ENCODE measurements at places on chromosomes 13 and 19.

GRCh38 chr13:58994777-58995176 lies 1169.0 kb downstream of the DIAPH3 start:
- DNase-seq, result no peak

- no peak for DNase-seq
These were observed 622 bp downstream of the RASA3 start for GRCh38 chr13:114131583-114132418.

GRCh38 chr13:97284558-97284957 lies 62.4 kb downstream of the MBNL2 start:
- DNase-seq, result no peak

- DNase-seq, result no peak
These were observed 19.2 kb downstream of the SIGLEC8 start for GRCh38 chr19:51439021-51439465.

DNA sequence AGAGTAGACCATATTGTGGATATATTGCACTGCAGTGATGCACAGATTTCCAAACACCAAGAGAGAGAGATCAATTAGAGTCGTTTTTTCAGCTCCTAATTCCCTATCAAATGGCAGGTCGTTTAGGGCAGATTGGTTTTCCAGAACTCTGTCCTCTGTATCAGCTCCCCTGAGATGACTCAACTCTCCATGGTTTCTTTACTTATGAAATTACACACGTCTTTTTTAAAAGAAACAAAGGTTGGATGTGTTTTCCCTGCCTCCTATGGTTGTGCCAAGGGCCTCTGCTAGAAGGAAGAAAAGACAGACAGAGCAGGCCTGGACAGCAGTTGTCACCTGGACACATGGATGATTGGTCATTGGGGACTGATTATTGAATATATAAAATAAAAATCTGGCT lies 478.1 kb upstream of the NBEA start:
- DNase-seq, result no peak

GRCh38 chr13:48750588-48751383 lies 97.1 kb downstream of the CYSLTR2 start:
- no peak for DNase-seq

GRCh38 chr19:48351341-48351752 lies 12.4 kb downstream of the TMEM143 start:
- DNase-seq, result no peak

DNA sequence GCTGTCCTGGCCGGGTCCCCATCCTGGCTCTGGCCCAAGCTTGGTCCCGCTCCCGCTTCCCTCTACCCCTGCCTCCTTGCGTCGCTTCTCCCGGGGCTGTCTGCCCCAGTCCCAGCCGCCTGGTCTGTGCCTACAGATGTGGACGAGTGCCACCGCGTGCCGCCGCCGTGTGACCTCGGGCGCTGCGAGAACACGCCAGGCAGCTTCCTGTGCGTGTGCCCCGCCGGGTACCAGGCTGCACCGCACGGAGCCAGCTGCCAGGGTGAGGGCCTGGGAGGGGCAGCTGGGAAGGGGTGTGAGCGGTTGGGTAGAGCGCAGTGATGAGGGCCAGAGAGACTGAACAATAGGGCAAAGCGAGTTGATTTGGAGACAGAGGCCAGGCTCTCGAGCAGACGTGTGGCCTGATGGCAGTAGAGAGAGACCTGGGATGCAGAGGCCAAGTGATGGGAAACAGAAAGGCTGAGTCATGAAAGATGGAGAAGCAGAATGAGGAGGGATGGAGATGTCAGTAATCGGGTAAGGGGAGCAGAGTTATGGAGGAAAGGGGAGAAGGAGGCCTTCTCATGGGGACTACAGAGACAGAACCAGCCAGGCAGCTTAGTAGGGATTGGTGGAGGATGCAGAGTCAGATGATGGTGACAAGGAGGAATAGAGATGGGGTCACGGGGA lies 9.4 kb downstream of the LTBP4 start:
- no peak for DNase-seq

- DNase-seq, result no peak
These were observed 10.6 kb upstream of the ADGRE1 start for GRCh38 chr19:6876748-6877147.

DNA sequence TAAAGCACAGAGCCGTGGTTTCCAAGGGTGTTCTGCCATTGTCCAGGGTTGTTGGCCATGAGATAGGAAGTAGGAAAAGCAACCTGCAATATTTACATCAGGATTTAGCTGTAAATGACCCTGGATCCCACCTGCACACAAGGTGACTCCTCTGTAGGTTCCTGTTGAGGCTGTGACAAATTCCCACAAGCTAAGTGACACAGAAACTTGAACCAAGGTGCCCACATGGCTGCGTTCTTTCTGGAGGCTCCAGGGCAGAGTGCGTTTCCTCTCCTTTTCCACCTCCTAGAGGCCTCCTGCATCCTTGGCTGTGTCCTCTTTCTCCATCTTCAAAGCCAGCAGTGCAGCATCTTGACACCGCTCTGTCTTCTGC lies 11.9 kb downstream of the CEACAM21 start:
- no peak for DNase-seq

DNA sequence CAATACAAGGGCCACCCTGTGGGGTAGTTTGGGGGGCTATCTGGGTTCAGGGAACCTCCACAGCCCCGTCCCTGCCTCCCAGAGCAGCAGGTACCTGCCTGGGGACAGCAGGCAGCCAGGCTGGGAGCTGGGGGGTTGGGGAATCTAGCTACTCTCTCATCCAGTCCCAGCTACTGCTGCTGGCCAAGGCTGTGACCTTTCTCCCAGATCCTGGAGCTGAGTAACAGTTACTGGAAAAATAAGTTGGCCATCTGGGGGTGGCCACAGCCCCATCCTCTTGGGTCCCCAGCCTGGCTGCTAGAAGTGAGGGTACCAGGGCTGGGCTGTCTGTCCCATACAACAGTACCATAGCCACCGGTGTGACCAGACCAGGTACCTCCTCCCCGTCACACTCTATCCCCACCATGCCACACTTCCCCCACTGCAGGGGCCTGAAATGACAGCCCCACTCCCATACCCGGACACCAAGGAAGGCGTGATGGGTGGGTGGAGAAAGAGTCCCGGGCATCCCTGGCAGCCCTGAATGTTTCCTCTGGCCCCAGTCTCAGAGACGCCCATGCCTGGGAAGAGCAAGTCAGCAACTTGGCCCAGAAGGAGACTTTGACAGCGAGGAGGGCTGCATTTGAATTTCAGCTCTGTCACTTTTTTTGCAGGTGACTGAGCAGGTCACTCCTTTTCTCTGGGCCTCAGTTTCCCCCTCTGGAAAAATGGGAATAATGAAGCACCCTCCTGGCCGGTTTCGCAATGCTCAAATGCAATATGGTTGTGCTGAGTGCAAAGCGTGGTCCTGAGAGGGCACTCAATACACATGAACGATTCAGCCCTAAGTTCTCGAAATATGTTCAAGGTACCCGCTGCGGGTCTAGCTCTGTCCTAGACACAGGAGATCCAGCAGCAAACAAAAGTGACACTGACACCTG lies 30.7 kb upstream of the NFIC start:
- no peak for DNase-seq

DNA sequence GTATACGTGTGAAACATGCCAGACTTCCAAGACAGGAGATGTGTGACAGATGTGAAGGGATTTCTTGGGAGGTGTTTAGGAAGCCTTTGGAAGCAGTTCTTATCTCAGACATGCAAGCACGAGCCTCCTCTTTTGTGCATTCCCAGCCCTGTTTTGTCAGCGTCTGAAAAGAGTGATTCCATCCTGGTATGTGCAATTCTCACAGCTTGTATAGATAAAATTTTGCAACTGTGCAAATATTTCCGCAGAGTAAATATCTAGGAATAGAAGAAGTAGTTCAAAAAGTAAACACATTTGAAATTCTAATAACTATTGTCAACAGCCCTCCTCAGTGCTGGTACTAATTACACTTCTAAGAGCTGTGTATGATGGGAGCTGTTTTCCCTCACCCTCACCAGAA lies 72.3 kb upstream of the C1QTNF9B start:
- no peak for DNase-seq

- no peak for DNase-seq
These were observed 1225.7 kb upstream of the MIR17HG start for GRCh38 chr13:90121784-90122183.

DNA sequence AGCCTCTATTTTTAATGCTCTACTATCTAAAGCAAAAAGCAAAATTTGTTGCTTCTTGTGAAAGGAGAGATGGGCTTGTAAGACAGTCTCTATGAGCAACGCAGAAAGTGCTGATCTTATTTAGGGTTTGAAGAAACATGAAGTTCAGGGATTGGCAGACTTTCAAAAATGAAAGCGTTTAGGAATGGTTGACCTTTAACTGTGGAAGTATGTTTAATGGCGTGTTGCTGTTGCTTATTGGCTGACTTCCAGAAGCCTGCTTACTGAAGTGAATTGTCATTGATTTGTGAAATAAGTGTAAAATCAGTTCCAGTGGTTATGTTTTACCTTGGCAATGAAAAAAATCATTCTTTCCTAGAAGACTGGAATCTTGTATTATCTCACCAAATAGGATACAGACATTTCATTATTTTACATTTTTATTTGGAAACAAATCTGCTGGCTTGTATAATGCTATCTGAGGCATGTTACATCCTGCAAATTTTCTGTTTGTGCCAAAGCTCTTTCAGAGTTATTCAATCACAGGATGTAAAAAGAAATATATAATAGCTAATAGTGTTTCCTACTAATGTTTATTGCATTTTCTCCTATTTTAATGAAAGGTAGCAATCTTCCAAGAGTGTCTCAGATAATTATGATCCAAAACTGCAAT lies 221.3 kb upstream of the SLITRK6 start:
- DNase-seq, result no peak

- no peak for DNase-seq
These were observed 1411.5 kb downstream of the SLITRK5 start for GRCh38 chr13:89082623-89083022.

DNA sequence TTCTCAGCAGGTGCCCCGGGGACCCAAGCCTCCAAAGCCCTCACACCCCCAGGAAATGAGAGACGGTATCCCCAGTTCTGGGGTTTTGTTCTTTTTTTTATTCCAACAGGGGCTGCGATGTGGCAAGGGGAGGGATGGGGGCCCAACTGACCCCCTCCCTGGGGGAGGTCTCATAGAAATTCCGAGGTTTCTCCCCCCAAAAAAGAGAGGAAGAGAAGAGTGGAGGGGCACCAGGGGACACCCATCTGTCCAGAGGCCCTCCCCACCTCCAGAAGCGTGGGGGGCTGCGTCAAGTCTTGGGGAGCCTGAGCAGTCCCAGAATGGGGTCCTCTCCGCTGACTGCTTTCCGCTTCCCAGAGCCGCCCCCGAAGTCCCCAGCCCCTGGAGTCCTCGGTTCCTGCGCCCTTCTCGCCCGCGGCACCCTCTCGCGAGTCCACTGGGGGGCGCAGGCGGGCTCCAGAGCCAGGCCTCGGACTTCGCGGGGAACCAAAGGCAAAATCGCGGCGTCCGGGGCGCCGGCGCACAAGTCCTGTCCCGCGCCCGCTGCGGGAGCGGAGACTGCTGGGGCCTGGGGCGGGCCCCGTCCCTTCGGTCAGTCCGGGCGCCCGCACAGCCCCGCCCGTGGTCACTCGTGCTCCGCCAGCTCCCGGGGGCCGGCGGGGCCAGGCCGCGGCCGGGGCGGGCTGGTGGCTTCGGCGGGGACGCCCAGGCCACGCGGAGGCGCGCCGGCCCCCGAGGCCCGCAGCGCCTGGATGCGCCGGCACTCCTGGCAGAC lies 4.4 kb upstream of the ATP1A3 start:
- no peak for DNase-seq

- no peak for DNase-seq
These were observed 11.9 kb downstream of the GADD45B start for GRCh38 chr19:2487842-2488241.

DNA sequence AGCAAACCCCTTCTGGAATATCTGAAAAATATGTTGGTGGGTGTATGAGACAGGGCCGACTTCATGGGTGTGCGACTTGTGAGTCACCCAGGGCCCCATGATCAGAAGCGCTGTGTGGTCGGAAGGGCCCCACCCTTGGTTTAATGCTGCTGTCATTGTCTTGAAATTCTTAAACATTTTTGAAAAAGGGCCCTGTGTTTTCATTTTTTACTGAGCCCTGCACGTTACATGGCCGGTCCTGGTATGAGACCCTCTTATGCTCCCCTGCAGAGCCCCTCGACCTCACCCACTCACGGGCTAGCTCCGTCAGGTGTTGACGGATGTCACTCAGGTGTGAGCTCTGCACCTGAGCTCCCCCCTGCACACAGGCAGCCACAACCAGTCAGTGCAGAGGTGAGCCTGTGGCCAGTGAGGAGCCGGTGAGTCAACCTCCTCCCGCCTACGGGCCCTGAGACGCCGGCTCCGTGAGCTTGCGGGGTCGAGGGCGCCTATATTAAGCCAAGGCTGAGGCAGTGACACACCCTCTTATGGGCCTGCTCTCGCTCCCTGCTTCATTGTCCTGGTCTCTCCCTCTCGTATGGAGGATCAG lies 27.7 kb downstream of the GADD45B start:
- DNase-seq, result no peak

DNA sequence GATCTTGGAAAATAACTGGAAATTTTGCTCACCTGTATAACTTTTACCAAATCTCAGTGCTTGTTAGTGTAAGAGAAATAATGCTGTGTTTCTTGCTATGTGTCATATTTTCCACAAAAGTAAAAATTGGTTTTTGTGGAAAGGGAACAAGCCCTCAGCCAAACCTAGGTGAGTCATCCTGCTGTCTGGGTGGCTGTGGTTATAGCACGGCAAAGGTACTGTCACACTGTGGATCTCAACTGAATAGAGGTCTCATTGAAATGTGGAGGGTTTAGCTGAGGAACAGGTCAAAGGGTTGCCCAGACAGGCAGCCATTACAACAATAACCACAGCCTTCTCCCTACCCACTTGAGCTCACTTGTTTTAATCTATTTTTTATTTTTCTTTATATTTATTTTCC lies 338.8 kb upstream of the DACH1 start:
- DNase-seq, result no peak

DNA sequence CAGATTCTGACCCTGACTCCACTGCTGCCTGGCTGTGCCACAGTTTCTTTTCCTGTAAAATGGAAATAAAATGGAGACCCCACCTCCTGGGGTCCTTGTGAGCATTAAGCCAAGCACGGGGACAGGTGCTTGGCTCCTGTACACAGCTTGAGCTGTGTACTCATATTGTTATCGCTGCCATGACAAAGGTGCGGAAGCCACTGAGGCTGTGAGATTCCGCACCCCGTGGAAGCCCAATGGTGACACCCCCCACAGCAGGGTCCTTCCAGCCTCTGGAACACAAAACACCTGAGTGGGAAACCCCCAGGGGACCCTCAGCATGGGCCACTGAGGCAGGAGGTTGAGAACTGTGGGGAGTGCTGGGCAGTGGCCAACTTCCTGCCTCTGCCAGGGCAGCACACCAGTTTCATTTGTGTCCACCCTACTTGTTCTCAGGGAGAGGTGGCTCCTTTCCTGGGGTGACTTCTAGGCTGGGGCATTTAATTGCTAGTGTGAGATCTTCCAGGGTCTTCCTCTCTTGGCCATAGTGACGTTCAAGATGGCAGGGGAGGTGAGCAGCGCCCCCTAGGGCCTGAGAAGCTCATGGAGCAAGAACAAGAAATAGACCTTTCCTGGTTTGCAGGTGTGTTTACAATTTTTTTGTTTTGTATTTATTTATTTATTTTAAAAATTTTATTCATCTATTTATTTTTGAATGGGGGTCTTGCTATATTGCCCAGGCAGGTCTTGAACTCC lies 5.4 kb upstream of the JSRP1 start:
- DNase-seq, result no peak
